ENCODE measurements at places on chromosomes 11 and 22. TPM values are rescaled to one million over a fixed set of nuclear protein-coding genes. Genes with fewer than 3 reads are reported as not detected.

GRCh38 chr11:75326439-75326810, 25.0 kb downstream of the ARRB1 start:
- no peak for DNase-seq
- no peak overlapping the region for H3K4me3 ChIP-seq
- peaks cover 37% of the 10 kb centered on the region for H3K4me1 ChIP-seq
- no peak overlapping the region for H3K27ac ChIP-seq

DNA sequence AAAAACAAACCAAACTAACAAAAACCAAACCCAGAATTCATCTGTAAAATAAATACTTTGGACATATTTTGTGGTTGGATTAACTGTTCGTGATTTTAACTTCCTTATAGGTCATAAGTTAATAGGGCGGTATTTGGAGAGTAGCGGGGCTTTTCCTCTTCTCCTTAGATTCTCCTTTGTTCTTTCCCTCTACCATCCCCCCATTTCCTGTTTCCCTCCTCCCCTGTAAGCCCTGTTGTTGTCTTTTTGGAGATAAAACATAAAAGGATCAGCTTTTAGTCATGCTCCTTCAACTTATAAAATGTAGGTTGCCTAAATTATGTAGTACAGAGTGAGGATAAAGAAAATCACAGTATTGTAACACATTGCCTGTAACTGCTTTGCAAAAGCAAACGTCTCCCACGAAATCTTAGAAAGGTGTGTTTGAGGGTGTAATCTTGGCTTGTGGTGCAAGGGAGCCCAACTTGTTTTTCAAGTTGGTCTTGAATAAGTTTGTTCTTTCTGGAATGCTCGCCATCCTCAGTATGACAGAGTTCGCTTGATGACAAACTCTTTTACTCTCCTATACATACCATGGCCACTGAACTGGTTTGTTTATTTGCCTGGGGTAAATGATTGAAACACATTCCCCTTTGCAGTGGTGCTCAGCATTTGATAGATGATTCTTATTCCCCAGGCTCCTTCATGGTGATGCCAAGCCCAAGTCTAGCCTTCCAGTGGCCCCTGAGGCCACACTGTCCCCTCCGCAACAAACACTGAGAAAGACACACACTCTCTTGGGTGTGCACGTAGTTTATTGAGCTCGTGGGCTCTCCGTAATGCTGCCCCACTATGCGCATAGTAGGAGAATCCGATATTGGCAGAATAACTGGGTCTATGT, 49.4 kb downstream of the TEAD1 start:
- no peak for DNase-seq
- peaks cover 8% of the 10 kb centered on the region for H3K36me3 ChIP-seq
- no peaks in the 10 kb centered on the region for H3K4me1 ChIP-seq
- peaks cover 82% of the 10 kb centered on the region for H3K27me3 ChIP-seq

- no peaks in the 10 kb centered on the region for H3K36me3 ChIP-seq
- H3K4me1 ChIP-seq: no peaks in the 10 kb centered on the region
- DNase-seq: no peak
- H3K27ac ChIP-seq: no peak overlapping the region
- no peak overlapping the region for H3K4me3 ChIP-seq
Measured at GRCh38 chr22:35782504-35782903, 64.8 kb downstream of the APOL5 start.

- no peaks in the 10 kb centered on the region for H3K27me3 ChIP-seq
- no peaks in the 10 kb centered on the region for H3K4me1 ChIP-seq
- no peak for DNase-seq
- peaks cover 3% of the 10 kb centered on the region for H3K36me3 ChIP-seq
- no peak overlapping the region for H3K4me3 ChIP-seq
Measured at GRCh38 chr11:108698844-108699642, 34.2 kb downstream of the DDX10 start.

- H3K27me3 ChIP-seq: peaks cover 6% of the 10 kb centered on the region
- DNase-seq: no peak
- no peaks in the 10 kb centered on the region for H3K4me1 ChIP-seq
- H3K36me3 ChIP-seq: no peaks in the 10 kb centered on the region
- no peak overlapping the region for H3K27ac ChIP-seq
- no peak overlapping the region for H3K4me3 ChIP-seq
Measured at GRCh38 chr11:130617001-130617400, 168.6 kb downstream of the ADAMTS15 start.

KCNK4 gene
- 0.50 TPM for total RNA-seq

- DNase-seq: no peak
- no peak overlapping the region for H3K27ac ChIP-seq
- no peaks in the 10 kb centered on the region for H3K36me3 ChIP-seq
Measured at GRCh38 chr11:13114566-13115379, 105.7 kb downstream of the RASSF10 start.

CRYBB2 gene
- not detected for total RNA-seq

- peaks cover 17% of the 10 kb centered on the region for H3K27me3 ChIP-seq
- DNase-seq: no peak
- no peak overlapping the region for H3K27ac ChIP-seq
- H3K4me1 ChIP-seq: no peaks in the 10 kb centered on the region
- no peak overlapping the region for H3K4me3 ChIP-seq
- H3K36me3 ChIP-seq: no peaks in the 10 kb centered on the region
Measured at GRCh38 chr11:114758627-114759026, 80.3 kb downstream of the NXPE2 start.
